CD4-positive, alpha-beta T cell treated with Interleukin-2 at 100 ng/mL for 4 hours (primary cell): ENCODE measurements at places on chromosomes 11 and 22.

GRCh38 chr22:48070760-48071159, 1308.3 kb downstream of the TBC1D22A start:
- no peak for DNase-seq

- no peak for DNase-seq
These were observed 40.3 kb downstream of the SPECC1L start for GRCh38 chr22:24310969-24311368.

DNA sequence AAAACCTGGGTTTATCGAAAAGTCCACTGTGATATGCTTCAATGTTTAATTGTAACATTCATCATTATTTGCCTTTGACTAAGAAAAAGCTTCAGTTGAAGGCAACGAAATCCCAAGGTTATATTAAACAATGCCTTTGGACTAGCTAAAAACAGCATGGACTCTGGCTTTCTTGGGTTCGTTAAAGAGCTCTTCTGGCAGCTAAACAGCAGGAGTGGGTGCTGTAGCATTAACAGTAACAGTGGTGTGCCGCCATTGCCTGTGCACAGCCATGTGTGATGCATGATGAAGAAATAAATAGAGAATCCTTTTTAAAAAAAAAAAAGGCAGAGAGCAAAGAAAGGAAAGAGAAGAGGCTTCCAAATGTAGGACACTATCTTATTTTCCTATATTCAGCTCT, 406.6 kb upstream of the FAT3 start:
- DNase-seq, result no peak

DNA sequence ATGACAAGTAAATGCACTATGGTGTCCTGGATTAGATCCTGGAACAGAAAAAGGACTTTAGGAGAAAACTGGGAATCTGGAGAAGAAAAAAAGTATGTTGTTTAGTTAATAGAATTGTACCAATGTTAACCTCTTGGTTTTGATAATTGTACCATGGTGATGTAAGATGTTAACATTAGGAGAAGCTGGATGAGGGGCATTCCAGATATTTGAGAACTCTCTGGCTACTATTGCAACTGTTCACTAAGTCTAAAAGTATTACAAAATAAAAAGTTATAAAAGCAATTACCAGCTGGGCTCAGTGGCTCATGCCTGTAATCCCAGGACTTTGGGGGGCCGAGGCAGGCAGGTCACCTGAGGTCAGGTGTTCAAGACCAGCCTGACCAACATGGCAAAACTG, 66.5 kb downstream of the EXT2 start:
- no peak for DNase-seq

DNA sequence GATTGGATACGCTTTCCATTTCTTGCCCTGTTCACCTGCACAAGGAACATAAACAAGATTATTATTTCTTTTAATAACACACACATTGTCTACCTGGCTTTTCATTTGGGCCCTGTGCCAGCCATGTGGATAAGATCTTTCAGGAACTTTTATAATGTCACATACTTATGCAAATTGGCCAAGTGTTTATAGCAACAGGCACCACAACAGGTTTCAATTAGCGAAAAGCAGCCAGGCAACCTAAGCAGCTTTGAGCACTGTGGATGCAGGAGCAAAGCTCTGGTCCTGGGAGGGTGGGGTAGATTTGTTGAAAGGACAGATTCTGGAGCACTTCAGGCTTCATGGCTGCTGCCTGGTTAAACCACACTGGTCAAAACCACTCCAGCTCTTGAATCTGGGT, 217.4 kb downstream of the BARX2 start:
- no peak for DNase-seq

GRCh38 chr22:29482726-29483125, 2.7 kb downstream of the NEFH start:
- no peak for DNase-seq

GRCh38 chr11:128226106-128226716, 361.1 kb downstream of the ETS1 start:
- no peak for DNase-seq

DNA sequence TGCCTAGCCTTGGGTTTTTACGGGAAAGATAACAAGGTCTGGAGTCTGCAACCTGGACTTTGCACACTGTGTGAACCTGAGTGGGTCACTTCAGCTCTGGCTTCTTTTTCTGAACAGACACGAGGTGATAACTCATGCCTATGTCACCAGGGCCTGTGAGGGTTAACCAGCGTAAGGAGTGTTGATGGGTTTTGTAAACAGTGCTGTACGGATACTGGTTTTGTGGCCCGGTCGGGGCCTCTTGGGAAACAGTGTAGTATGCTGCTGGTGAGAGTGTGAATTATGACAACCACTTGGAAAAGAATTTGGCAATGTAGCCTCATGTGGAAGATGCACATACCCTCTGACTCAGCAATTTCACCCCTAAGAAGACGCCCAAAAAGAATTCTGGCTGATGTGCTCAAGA, 266.8 kb downstream of the MN1 start:
- no peak for DNase-seq

- no peak for DNase-seq
These were observed 16.1 kb downstream of the LRP5 start for GRCh38 chr11:68328374-68329091.

GRCh38 chr22:40572976-40573375, 63.5 kb downstream of the MRTFA start:
- DNase-seq, result no peak

- DNase-seq, result no peak
These were observed 253.4 kb downstream of the FAM76B start for GRCh38 chr11:95536047-95536690.

GRCh38 chr22:41687901-41688364, 734 bp downstream of the SNU13 start:
- no peak for DNase-seq

DNA sequence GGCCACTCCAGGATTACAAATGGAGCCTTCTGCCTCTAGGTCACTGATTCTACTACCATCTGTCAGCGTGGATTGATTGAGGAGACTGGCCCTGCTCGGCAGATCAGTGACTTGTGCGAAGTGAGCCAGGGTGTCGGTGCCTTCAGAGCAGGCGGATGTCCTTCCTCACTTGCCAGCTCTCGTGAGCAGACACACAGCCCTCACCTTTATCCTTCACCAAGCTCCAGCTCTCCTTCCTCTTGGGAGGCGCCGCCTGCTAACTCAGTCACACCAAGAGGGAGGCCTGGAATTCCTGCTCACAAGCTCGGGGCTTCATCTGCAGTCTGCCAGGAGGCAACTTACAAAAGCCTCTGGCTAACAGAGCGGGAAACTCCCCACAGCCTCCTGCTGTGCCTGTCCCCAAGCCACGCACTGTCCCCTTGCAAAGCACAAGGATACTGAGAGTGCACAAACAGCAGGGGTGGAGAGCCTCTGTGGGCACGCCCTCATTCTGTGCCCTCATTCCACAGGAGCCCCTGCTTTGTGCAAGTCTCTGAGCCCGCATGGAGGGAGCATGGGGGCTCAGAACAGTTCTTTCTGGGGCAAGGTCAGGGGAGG, 3.5 kb upstream of the TCF20 start:
- DNase-seq, result no peak

DNA sequence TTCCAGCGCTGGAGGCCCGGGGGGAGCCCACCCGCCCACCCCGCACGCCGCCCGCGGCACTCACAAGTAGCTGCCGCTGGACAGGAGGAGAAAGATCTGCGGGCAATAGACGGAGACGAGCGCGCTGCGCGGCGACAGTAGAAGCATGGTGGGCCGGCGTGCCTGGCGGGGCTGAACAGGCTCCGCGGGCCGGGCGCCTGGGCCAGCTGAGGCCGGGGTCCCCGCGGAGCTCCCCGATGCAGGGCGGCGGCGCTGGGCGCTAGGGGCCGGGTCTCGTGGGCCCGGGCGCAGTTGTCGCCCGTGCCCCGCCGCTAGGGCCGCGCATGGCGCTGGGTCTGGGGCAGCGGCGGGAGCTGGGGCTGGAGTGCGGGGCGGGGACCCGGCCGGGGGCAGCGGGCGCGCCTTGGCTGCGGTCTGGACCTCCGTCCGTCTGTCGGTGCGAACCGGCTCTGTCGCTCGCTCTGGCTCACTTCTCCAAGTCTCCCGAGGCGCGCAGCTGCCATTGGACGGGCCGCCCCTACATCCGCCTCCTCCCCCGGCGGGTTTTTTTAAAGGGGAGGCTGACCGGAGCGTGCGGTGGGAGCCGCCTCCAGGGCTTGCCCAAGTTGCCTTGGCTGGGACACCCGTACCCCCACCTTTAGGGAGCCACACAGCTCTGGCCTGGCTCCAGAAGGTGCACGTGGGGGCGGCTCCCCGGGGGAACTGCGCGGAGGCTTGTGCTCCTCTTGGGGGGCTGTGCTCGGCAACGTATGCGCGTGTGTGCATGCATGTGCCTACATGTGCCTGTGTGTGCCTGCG, 4.7 kb downstream of the WNT7B start:
- no peak for DNase-seq

DNA sequence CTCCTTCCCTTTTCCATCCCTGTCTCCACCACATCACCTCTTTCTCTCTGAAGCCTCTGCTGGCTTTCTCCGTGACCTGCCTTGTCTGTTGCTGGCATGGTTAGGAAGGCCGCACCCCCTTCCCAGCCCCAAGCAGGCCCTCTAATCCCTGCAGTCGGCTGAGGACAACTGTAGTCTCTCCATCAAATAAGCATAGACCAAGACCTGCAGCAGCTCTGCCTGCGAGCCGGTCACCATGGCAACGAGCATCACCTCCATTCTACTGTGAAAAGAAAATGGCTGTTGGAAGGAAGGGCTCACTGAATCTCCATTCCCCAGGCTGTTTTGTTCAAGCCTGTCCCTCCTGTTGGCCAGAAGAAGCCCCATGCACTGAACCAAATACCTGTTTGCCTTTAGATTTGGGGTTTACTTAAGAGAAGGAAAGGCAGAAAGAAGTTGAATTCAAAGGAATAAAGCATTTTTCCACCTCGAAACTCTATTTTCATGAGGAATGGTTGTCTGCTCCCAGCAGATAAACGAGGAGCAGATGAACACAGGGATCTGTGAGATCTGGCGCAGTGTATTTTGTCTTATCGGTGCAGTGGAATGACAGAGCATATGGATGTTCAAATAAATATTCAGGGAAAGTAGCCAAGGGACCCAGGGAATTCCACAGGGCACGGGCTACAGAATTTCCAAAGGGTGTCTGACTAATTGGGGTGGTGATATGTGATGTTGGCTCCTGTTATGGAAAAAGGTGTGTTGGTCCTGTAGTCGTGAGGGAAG, 113.1 kb upstream of the TTC12 start:
- no peak for DNase-seq

- no peak for DNase-seq
These were observed 321.8 kb downstream of the TBC1D22A start for GRCh38 chr22:47084226-47084625.

DNA sequence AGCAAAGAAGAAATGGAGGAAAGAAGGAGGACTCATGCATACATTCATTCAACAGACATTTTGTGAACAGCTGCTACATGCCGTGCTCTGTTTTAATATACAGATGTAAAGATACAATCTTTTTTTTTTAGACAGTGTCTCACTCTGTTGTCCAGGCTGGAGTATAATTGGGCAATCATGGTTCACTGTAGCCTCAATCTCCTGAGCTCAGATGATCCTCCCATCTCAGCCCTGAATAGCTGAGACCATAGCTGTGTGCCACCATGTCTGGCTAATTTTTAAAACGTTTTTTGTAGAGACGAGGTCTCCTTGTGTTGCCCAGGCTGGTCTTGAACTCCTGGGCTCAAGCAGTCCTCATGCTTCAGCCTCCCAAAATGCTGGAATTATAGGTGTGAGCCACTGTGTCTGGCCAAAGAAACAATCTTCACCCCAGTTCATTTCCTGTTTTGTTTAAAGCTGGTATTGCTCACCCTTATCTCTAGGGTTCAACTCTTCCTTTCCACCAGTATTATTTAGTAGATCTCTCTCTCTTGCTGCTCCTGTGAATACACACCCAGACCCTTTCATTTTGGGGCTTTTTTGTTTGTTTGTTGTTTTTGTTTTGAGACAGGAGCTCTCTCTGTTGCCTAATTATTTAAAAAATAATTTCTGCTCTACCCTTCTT, 69.8 kb downstream of the RNF169 start:
- DNase-seq, result no peak

DNA sequence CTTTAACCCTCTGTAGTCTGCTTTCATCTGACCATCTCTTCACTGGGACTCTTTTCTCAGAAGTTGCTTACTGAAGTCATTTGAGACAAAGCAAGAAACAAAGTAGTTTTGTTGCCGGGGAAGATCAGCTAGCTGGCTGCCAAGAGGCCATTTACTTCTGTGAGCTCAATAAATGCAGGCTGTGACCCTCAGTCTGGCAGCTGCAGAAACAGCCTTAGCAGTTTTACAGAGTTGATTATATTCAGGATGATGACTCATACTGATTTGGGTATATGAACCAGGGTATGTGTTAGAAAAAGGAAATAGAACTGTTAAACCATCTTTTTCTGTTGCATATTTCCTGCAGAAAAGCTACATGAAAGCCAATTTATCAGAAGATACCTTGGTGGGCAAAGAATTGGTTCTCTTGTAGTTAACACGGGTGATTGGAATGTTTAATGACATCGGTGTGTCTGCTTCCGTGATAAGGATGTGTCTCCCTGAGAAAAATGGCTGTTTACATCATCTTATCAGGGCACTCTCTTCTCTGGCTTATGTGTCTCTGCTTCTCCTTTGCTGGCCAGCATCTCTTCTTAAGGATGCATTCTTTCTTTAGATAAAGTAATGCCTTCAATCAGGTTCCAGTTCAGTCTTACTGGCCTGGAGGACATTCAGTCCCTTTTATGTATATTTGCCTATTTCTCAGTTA, 18.5 kb downstream of the FIBIN start:
- no peak for DNase-seq

GRCh38 chr22:39254789-39255298, 10.1 kb upstream of the PDGFB start:
- DNase-seq, result peak; percentile 60

DNA sequence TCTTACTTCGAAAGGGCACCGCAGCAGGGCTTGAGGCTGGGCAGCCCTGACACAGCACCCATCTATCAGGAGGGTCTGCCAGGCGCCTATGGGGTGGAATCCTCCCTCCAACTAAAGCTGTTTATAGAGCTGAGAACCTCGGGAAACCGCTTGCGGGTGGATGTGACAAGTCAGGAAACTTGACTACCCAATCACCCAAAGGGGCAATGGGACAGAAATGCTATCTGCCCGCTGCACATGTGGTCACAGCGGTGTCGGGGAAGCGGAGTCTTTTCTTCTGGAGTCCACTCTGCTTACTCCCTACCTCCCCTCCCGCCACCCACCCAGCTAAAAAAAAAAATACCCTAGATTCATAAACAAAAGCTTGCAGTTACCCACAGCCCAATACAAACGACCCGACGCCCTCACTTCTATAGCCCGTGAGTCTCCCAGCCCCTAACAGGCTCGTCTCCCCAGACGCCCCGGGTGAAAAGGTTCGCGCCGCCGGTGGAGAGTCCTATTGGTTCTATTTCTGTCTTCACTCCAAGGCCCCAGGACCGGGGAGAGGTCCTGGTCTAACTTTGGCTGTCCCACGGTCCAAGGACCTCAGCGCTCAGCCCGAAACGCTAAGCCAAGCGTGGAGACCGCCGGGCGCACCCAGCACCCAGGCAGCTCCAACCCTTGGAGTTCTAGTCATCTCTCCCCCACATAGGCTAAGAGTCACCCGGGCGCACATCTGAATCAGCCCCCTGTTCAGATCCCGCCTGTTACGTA, 1.4 kb downstream of the TRPC6 start:
- no peak for DNase-seq
